Tracheal epithelial cell (primary cell): ENCODE measurements at places on chromosomes 3 and 15. TPM values are rescaled to one million over a fixed set of nuclear protein-coding genes. Genes with fewer than 3 reads are reported as not detected.

Gene LIPH
- 1.7 and 3.9 TPM in 2 replicates for total RNA-seq

Gene PRR20G
- not detected in 2 replicates for total RNA-seq

Gene SUSD5
- under 0.01 and 0.24 TPM in 2 replicates for total RNA-seq

Gene PLA2G4D
- total RNA-seq = under 0.01 TPM in 1 of 2 replicates, not detected in the other

Gene STRIT1
- not detected in 2 replicates for total RNA-seq
